ENCODE measurements at places on chromosomes 11 and 22.

- no peak for DNase-seq
These were observed 13.2 kb upstream of the TTC36 start for GRCh38 chr11:118514103-118514502.

- DNase-seq: no peak
These were observed 4.9 kb upstream of the CNTN5 start for GRCh38 chr11:99015634-99016454.

GRCh38 chr11:64216879-64217278 is 9.1 kb downstream of the TRPT1 start:
- no peak for DNase-seq

DNA sequence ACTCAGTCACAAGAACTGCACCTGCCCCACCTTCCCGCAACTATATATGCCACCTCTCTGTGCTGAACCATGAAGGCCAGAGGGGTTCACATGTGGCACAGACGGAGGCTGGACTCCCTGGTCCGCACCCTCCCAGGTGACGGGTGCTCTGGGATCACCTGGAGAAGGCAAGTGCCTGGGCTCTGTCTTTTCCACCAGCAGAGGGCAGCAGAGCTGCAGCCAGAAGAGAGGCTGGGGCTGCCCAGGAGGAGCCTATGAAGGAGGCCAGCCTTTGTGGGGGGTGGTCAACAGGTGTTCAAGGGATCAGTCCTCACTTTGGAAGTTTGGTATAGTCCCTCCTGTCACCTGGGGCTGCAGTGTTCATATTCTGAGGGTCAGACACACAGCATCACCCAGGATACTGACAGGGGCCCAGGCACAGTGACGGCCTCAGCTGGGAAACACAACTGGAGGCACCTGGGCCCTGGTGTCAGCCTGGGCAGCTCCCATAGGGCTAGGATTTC is 39.2 kb upstream of the IGLL5 start:
- peak; percentile 64 for DNase-seq

GRCh38 chr22:30615543-30615954 is 8.6 kb downstream of the TCN2 start:
- DNase-seq: no peak

- DNase-seq: no peak
These were observed 10.3 kb downstream of the NEAT1 start for GRCh38 chr11:65432686-65433582.

DNA sequence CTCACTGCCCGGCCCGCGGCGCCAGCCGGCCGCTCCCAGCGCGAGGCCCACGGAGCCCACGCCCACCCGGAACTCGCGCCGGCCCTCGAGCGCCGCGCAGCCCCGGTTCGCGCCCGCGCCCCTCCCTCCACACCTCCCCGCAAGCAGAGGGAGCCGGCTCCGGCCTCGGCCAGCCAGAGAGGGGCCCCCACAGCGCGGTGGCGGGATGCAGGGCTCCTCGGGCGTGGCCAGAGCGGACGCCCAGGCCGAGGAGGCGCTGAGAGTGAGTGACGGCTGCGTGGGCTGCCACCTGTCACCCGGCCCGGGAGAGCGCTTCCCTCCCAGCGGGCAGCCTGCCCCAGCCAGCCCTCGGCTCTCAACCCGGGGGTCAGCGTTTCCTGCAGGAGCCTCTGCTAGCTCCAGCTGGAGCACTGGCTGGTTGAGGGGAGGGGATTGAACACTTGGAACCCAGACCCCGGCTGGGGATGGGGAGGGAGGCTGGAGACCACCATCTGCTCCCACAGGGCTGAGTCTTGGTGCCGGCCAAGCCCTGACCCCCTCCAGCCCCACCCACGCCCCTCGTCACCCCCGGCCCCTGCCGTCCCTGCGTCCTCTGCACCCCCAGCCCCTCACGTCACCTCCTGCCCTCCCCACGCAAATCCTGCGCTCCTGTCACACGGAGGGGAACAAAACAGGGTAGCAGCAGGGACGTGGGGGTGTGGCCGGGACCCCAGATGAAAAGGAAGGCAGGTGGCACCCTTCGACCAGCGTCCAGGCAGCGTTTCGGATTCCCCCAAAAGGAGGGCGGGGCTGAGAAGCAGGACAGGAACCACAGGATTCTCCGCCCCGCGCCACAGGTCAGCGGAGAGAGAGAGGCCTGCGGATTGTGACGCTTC is 157.0 kb downstream of the BRD1 start:
- DNase-seq: no peak

DNA sequence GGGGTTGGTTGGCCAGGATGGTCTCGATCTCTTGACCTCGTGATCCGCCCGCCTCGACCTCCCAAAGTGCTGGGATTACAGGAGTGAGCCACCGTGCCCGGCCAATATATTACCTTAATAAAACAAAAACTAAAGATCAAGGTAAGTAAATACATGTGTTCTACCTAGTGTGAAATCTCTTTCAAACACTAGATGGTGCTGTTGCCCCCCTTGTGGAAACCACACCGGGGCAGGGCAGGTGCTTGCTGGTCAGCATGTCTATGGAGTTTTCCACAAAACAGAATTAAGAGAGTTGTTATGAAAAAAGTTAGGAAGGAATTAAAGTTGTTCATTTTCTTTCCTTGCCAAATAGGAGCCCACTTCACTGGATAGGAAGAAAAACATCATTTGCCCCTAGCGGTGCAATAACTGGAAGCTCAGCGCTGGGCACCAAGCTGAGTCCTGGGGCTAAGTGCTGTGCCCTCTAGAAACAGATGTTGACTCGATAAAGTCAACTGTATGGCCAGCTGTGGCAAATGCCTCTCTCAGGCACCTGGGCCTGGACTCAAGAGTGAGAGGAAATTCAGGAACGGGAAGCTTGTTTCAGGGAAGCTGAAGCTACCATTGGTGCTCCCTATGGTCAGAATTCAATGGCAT is 6.3 kb upstream of the KCNJ5 start:
- peak; percentile 38 for DNase-seq

- no peak for DNase-seq
These were observed 11.3 kb upstream of the MS4A7 start for GRCh38 chr11:60367009-60367408.

- DNase-seq: no peak
These were observed 71.5 kb upstream of the RAB38 start for GRCh38 chr11:88246696-88247095.

GRCh38 chr11:102287964-102288724 is 29.1 kb upstream of the BIRC3 start:
- DNase-seq: no peak
